ENCODE measurements at places on chromosomes 3 and 15. TPM values are rescaled to one million over a fixed set of nuclear protein-coding genes. Genes with fewer than 3 reads are reported as not detected.
A peak's percentile ranks its signal among the peaks of the same experiment; 100 is the strongest.

- DNase-seq = no peak
These were observed 300.4 kb upstream of the STT3B start for GRCh38 chr3:31232055-31233025.

The ILDR1 gene
- polyA plus RNA-seq = 3.2 TPM

The CLDN16 gene
- polyA plus RNA-seq = 0.15 TPM

The FOXP1 gene
- 64.1 TPM for polyA plus RNA-seq

The CAND2 gene
- 2.8 TPM for polyA plus RNA-seq

GRCh38 chr3:155766206-155766605 is 21.3 kb upstream of the PLCH1 start:
- DNase-seq = no peak

GRCh38 chr3:18401300-18401961 is 23.7 kb downstream of the SATB1 start:
- no peak for DNase-seq

DNA sequence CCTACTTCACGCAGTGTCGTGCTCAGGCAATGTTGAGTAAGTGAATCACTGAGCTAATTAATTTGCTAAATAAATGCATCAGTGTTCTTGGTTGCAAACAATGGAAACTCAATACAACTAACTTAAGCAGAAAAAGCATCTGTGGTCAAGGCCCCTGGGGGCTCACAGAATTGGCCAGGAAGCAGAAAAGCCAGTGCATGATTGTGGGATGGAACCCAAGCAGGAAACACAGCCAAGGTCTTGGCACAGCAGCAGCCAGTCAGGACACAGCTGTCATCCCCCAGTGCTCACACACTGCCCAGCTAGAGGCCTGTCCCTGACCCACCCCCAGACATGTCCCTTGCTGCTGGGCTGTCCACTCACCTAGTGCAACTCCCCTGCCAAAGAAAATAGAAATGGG is 85.9 kb downstream of the AQP9 start:
- DNase-seq = no peak

GRCh38 chr15:82710208-82710555 is 507 bp upstream of the AP3B2 start:
- no peak for DNase-seq

The ADCY5 gene
- 10.6 TPM for polyA plus RNA-seq

The C2CD4A gene
- 3.6 TPM for polyA plus RNA-seq

DNA sequence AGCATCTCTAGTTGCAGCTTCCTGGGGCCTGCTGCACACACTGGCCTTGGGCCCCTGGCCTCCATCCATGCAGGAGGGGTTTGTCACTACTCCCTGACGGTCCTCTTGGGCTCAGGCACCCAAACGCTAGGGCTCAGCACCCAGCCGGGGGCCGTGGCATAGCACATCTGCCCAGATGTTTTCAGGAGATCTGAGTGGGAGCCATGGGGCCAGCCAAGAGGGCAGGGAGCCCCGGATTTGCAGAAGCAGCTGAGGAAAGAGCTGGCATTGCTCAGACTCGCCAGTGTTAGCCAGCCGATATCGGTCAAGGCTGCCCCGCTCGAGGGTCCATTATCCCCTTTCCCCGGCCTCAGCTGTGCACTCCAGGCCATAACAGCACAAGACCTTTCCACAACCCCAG is 1.5 kb upstream of the ALDH1A3 start:
- no peak for DNase-seq

The GOLGA6B gene
- 0.07 TPM for polyA plus RNA-seq

The TGFBR2 gene
- 62.9 TPM for polyA plus RNA-seq

The PATL2 gene
- polyA plus RNA-seq = 2.3 TPM

The OR5K2 gene
- 0.40 TPM for polyA plus RNA-seq

DNA sequence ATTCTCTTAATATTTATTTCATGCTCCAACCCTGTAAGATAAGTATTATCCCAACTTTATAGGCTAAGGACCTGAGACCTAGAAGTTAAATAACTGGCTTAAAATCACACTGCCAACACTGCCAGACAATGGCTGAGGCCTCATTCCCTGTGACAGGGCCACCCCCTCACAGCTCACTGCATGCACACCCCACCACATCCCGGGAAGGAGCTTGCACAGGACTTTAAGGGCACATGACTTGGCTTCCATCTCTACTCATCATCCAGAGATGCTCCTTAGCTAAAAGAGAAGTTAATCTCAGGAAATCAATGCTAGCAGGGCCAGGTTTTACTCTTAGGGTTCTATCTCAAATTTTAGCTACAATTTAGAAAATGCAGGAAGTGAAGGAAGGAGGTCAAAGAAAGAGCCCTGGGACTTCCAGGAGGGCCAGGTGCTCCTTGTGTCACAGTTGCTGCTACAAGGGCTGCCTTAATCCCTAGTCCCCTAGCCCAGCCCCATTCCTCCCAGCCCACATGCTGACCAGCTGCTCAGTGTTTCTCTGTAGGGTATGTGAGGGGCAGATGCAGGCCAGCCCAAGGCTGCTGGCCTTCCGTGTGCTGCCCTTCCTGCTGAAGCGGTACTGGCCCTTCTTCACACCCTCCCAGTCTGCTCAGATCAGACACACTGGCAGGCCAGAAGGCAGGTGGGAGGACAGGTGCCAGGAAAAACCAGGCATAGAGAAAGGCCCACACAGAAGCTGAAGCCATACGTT is 53.5 kb downstream of the WWTR1 start:
- no peak for DNase-seq

DNA sequence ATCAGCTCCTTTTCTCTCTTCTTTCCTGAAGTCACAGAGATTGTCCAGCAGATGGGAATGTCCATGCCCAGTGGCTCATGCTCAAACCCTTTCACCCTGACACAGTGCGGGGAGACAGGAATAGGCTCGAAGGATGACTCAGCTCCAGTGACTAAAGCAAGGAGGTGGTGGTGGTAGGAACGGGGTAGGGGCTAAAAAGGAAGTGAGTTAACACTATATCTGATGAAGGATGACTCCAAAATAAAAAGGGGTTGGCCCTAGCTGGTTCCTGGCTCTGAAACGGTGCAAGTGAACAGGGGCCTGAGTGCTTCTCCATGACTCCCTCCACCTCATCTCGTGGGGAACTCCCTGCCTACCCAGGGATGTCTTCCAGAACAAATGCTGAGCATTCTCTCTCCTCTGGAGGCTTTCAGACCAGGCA is 167.4 kb upstream of the LPP start:
- DNase-seq = no peak

DNA sequence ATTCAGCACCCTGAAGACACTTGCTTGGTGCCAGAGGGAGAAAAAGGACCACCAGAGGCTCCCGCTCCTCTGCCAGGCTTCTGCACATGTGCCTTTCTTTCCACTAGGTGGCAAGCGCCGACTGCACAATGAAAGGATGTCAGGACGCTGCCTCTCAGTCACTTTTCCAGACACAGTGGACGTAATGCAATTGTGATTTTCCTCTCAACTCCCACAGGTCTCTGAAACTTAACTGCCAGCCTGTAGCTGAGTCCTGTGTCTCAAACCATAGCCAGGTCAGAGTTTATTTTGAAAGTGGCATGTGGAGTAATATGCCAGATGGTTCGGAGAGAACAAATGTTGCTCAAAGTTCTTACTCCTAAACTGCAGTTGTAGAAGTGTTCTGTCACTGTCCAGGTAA is 162.9 kb downstream of the ITPR1 start:
- peak; percentile 40 for DNase-seq

The CA12 gene
- 1.0 TPM for polyA plus RNA-seq

DNA sequence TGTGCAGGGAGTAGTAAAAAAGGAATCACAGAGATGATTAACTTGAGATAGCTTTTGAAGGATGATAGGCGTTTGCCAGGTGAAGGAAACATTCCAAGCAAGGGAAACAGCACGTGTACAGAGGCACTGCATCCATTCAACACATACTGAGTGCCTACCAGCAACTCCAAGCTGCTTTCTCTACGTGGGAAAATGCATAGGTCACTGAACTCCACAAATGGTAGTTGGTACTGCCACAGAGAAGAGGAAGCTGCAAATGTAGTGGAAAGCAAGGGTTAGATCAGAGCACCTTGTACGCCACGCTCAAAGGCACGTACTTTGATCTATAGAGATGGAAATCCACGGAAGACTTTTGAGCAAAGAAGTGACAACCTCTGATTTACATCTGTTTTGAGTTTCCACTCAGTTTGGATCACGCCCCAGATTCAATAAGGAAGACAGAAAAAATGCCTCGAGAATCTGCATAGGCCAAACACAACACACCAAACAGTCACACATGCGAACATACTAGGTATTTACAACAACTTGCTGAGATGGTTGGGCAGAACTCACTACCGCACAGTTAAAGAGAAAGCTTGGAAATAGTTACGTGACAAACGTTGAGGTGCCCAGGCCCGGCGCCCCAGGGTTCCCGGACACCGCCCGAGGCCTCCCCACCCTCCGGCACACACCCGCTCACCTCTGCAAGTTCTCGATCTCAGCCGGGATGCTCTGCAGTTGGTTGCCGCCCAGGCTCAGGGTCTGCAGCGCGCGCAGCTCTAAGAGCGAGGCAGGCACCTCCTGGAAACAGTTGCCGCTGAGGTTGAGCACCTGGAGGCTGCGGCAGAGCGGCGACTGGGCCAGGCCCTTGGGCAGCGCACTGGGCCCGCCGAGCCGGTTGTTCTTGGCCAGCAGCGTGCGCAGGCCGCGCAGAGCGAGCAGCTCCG is 826 bp downstream of the LRRC58 start:
- DNase-seq = no peak

DNA sequence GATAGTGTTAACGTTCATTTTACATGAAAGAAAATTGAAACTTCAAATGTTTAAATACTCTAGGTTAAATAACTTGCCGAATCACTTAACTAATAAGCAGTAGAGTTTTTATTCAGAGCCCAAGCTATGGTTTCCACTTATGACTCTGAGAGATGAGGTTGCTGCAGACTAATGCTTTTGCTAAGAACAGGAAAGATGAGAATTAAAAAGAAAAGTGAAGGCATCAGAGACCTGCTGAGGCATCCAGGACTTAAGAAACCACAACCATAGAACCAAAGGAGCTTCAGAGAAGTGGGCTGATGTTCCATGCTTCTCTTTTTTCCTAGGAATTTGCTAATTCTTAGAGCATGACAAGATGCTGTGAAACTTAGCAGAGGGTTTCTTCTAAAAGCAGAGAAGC is 9.5 kb downstream of the HMG20A start:
- no peak for DNase-seq

All from large intestine (tissue), 12 donors.